Right forelimb (tissue), 1 donor: ENCODE measurements at places on chromosomes 6 and 20.

DNA sequence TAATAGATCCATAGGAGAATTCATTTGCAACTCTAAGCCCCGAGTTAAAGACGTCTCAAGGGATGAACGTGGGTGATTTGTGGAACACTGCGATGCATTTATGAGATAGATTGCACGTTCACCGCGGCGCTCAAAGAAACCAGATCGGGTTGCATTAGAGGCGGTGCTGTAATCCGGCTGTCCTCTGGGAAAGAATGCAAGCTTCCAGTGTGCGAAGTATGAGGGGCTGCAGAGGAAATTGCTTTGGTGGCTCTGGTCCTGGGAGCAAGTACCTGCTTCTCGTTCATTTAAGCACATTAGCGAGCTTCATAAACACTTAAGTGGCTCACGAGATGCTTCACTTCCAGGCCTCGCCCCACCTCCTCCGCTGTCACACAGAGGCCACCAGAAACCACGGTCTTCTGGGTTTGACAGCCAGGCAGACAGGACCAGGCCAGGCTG, 182.3 kb downstream of the CDH4 start:
- no peak for DNase-seq

GRCh38 chr6:43851204-43851865, 81.3 kb downstream of the VEGFA start:
- no peak for DNase-seq

DNA sequence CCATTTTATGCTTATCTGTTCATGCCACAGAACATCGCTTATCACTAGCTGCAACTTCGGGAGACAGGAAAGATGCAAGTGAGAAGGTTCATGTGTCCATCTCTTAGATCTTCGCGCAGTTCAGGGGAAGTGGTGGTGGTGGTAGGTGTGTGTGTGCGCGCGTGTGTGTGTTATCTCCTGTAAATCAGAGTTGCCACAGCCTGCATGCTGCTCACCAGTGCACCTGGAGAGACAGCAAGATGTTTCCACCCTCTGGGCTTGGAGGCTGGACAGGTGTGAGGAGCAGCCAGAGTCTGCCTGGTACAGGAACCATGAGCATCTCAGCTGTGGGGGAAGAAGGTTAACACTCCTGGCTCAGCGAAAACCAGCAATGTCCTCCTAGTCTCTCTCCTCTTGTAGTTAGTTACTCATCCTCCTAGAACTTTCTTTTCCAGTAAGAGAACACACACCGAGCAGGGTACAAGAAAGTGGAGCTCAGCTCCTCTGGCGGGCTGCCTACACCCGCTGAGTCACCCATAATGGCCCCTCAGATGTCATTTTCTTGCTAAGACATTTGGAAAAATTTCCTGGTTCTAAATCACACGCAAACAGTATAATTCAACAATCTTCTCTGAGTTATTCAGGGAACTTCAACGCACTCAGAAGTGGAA, 5.1 kb upstream of the TUBB1 start:
- no peak for DNase-seq

GRCh38 chr6:168609914-168610490, 169.0 kb downstream of the SMOC2 start:
- peak; percentile 24 for DNase-seq

DNA sequence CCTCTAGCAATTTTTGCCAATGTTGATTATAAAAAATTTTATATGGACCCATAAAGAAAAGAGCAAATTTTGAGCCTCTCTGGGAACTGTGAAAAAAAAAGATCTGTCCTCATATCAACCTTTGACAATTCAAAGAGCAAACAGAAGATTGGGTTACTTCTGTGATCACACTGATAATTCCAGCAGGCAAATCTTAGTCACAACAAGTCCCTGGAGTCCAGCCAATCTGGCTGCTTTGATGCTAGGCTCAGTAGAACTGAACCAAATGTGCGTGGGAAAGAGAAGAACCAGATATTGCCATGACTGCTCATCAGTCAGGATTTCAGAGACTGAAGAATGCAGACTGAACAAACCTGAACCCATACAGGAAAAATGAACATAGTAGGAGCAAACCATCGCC, 438.4 kb upstream of the FLRT3 start:
- no peak for DNase-seq

DNA sequence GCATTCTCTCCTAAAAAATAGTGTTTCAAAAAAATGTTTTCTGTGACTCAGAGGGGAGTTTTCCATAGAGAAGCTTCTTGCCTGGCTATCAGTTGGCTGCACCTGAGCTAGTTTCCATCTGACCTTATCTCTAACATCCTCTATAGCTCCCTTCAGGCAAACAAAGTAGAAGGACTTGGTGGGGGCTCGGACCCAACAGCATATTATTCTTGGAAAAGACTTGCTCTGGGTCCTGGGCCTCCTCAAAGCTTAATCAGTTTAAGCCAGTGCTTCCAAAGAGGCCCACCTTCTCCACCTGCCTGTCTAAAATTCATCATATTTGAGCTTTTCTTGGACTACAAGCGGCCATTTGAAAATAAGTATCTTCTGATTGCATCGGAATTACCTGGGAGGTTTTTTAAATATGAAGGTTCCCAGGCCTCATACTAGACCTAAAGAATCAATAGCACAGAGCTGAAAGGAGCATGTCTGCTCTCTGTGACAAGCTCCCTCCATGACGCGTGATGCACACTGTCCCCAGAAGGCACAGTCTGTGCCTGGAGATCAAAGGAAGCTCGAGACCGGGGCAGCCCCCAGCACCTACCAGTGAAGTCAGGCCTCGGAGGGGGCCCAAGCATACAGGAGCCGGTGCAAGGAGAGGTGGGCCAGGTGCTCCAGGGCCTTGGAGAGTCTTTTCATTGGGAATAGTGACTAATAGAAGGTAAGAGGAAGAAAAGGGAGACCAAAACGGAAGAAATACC, 80.6 kb upstream of the HIVEP1 start:
- no peak for DNase-seq

DNA sequence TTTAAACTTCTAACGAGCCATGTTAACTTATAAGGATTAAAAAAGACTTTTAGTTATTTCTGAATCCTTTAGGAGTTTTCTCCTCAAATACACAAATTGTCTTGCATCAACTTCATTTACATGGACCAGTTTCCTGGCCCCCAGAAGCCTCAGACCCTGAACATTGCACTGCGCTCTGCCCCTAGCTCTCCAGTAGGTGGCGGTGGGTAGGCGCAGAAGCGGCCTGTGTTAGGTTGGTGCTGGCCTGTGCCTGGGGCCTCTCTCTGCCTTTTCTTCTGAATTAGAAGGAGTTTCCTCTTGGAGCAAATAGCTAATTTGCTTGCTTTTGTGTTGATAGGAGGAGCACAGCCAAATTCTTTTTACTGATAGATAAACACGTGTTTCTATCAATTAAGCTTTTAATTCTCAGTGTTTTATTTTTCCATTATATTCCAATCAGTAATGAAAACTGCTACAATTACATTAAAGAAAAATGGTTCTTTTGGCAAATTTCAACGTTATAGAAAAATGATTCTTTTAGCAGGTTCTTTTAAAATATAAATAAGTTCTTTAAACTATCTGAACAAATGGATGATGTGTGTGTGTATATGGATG, 44.4 kb downstream of the DTD1 start:
- peak; percentile 81 for DNase-seq

DNA sequence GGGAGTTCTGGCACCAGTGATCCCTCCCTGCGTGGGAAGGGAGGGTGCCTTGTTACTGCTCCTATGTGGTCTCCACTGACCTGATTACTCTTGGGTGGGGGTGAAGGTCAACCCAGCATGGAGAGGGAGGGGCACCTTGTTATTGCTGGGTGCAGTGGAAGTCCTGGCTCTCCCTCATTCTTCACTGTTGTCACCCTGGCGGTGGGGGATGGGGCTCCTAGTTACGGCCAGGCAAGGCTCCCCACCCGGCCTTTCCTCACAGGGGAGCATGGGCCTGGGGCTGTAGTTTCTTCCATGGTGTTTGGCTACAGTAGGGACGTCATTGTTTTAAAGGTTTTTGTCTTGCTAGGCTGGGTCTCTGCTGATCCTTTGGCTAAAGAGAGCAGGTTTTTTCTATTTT, 40.8 kb downstream of the PACSIN1 start:
- no peak for DNase-seq

- no peak for DNase-seq
These were observed 81.5 kb upstream of the BCLAF1 start for GRCh38 chr6:136370988-136371728.

DNA sequence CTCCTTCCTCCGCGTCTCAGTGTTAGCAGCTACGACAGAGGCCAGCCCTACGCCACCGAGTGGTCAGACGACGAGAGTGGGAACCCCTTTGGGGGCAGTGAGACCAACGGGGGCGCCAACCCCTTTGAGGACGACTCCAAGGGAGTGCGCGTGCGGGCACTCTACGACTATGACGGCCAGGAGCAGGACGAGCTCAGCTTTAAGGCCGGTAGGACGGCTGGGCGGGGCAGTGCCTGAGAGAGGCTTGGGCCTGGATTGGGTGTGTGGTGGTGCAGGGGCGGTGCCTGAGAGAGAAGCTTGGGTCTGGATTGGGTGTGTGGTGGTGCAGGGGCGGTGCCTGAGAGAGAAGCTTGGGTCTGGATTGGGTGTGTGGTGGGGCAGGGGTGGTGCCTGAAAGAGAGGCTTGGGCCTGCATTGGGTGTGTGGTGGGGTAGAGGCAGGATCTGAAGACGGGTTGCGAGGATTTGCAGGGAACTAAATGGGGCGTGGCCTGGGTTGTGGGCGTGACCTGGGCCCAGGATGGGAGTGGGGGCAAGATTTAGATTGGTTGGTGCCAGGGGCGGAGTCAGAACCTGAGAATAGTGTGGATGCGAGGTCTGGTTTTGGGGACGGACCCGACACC, 24.4 kb downstream of the SPDEF start:
- peak; percentile 83 for DNase-seq

DNA sequence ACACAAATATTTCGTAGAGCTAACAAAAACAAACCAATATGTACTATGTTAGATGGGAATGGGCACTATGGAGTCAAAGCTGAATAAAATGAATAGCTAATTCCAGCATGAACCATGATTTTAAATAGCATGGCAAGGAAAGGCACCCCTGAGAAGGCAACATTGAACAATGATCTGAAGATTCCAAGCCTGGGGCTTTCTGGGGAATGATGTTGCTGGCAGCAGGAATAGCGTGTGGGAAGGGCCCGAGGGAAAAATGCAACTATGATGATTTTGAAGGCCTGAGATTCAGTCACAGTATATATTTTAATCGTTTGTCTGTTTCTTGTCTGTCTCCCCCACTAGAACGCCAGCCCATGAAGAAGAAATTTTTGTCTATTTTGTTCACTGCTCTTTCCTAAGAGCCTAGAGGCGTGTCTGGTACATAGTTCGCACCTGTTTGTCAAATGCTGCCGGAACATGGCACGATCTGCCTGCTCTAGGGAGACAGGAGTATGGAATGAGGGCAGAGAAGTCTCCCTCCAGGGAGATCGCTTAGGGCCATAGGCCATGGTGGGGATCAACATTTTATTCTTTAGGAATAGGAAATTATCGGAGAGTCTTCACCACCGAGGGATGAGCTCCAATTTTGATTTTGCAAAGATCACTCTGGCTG, 84.8 kb upstream of the EYA2 start:
- no peak for DNase-seq

- no peak for DNase-seq
These were observed 105.3 kb upstream of the TAB2 start for GRCh38 chr6:149212206-149212605.

DNA sequence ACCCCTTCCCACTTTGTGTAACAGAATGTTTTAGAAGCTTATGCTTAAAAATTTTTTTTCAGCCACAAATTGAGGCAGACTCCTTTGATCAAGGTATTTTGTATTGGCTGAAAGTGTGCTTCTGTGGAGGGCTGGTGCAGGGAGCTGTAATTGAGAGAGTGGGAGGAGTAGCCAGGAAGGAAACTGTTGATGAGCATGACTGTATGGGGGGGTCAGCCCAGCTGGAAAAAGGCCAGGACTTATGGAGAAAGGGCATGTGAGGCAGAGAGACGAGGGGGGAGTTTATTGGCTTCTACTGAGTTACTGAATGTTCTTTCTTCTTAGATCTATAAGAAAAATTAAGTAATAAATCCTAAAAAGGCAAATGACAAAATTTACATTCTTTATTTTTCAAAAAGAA, 13.4 kb downstream of the RFPL4B start:
- DNase-seq, result no peak

DNA sequence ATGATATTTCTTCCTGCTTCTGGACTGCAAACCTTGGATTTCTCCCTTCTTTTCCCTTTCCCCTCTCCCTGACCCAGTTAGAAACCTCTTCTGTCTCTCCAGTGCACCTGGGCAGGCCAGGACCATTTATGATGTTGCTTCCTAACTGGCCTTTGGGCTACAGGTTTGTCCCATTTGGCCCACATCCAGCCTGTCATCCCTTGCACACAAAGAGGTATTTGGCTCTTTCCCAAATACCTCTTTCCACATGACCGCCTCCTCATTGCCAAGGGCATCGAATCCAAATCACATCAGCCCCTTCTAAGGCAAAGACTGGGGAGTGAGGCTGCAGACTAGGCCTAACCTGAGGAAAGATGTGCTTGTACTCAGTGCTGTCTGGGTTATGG, 13.6 kb downstream of the FGD2 start:
- no peak for DNase-seq

- no peak for DNase-seq
These were observed 2.2 kb upstream of the NINL start for GRCh38 chr20:25587536-25587935.
